ENCODE measurements at places on chromosomes 2 and 18. TPM values are rescaled to one million over a fixed set of nuclear protein-coding genes. Genes with fewer than 3 reads are reported as not detected.

The IL36B gene
- not detected for total RNA-seq

The L3MBTL4 gene
- total RNA-seq: not detected

The SCYGR4 gene
- total RNA-seq: not detected

The GALNT3 gene
- total RNA-seq: 13.8 TPM

The ZSWIM2 gene
- total RNA-seq: not detected

The NIF3L1 gene
- 28.3 TPM for total RNA-seq

The PER2 gene
- total RNA-seq: 11.5 TPM

- DNase-seq: no peak
Measured at GRCh38 chr2:96842600-96842999, 1.2 kb downstream of the ANKRD23 start.

DNA sequence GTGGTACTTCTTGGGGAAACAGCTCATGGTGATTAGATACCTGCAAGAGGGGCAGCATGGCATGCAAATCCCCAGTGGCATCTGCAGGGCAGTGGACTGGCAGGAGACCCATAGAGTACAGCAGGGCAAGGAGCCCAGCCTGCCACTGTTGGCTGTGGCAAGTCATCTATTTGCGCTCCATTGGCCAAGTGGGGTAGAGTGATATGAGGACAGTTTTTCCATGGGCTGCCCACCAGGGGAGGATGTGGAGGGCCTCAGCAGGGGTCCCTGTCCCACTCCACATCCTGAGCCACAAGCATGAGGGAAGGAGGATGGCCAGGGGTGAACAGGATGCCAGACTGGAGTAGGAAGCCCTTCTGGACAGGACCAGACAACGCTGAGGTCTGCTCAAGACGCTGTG, 50.9 kb upstream of the OTOF start:
- DNase-seq: no peak

DNA sequence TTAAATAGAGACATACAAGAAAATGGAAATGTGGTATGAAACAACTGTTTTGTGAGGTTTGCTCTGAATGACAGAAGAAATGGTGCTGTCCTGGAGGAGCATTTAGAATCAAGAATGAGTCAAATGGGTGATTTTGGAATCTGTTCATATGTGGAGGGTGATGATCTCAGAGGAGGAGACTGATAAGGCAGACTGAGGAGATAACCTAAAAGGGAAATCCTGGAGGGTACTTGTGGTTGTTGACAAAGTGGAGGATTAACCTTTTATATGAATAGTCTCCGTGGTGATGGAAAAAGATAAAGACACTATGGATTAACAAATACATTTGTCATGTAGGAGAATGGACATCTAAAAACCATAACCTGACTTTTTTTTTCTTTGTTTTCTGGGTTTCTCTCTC, 74.1 kb downstream of the MMADHC start:
- DNase-seq: no peak

DNA sequence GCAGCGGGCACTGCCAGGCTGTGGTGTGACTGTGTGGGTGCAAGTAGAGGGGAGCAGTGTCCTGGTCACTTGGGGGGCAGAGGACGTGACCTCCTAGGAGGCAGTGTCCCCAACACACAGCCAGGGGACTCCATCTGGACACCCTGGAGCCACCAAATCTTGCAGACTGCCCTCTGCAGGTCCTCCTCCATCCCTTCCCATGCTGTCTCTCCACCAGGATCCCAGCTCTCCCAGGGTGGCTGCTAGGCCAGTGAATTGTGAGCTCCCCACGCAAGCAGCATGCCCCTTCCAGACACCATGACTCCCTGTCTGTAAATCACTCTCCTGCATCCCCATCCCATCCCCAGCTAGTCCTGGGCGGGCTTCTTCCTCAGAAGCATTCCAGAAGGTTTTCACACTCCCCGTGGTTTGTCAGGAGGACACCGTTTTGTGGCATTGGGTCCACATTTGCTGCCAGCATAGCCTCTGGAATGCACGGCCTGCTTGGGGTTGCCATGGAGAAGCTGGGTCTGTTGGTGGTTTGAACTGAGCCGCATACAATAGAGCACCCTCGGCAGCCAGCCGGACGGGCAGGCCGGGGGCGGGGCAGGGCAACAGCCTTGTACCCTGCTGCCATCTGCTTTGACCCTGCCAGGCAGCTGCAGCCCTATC, 210.7 kb downstream of the KLHL29 start:
- DNase-seq: no peak

GRCh38 chr18:5914951-5915350, 19.6 kb upstream of the TMEM200C start:
- no peak for DNase-seq

DNA sequence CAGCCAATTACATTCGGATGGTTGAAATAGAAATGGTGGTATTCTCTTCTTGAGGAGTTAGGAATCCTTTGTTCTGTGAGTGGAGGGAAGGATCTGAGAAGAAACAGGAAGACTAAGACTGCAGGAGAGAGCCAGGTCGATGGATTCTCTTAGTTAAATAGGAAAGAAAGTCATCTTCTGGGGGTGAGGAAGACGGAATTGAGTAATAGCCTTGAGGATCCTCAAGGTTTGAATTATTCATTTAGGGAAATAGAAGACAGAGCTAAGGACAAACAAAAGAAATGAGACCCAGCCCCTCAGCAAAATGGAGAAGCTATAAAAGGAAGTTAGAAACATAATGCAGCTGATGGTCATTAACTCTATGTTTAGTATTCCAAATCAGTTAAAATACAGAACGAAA, 1.8 kb downstream of the LAPTM4A start:
- no peak for DNase-seq

- DNase-seq: no peak
Measured at GRCh38 chr2:160228141-160228917, 28.3 kb upstream of the ITGB6 start.

DNA sequence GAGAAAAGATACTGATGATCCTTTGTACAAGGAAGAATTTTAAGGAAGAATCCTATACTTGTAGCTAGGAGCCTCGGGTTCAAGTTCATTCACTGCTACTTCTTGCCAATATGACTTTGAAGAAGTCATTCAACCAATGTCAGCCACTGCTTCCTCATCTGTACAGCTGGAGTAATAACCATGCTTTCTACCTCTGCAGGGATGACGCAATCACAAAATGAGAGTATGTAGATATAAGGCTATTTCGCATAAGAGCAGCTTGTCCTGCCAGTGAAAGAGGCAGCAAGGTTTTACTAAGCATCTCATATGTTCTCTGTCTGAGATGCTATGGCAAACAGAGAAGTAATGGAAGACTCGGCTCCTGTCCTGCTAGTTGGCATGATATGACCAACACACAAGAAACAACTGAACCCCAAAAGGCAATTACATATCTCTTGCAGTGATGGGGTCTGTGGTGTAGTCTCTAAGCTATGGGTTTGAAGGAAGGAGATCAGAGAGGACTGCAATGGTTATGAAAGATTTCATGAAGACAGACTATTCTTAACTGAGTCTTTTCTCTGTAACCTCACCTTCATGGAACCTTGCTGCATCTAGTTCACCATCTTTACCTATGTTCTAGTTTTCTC, 9.2 kb downstream of the AAK1 start:
- no peak for DNase-seq

DNA sequence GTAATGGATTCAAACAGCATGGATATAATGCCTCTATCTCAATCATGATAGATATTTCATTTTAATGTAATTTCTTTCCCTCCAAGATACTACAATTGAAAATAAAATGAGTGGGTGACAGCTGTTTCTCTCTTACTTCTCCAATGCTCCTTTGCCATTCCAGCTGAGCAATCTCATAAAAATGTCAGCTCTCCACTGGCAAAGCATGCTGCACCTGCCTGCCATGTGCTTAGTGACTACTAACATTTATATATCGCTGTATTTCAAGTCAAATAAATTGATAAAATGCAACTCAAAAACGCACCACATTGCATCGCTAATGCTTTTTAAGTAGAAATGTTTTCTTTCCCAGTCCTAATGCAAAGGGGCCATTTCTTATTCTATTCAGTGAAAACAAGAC, 1093.9 kb downstream of the CBLN2 start:
- no peak for DNase-seq

GRCh38 chr2:9463698-9464034, 10.7 kb upstream of the IAH1 start:
- peak; percentile 76 for DNase-seq

DNA sequence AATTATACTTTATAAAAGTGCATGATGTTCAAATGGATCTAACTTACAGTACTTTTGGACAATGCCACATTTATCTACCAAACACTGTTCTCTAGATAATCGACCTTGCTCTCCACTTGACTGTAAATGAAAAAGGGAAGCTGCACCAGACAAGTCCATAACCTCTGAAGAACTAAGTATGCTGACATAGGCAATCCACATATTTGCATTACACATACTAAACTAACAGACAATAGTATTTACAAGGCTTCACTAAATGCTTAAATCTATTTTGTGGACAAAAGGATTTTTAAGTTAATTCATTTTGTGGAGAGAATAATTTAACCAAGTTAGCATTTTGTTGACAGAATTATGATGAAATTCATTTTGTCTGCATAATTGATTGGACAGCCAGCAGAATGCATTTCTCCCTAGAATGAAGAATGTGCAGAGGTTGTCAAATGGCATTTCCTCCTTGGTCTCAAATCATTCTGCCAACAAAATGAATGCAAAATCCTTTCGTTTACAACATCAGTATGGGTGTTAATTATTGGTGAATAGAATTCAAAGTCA, 520.9 kb downstream of the CPS1 start:
- DNase-seq: no peak

- no peak for DNase-seq
Measured at GRCh38 chr2:26530240-26530540, 52.3 kb upstream of the OTOF start.

- DNase-seq: no peak
Measured at GRCh38 chr2:120125195-120125594, 98.0 kb downstream of the TMEM185B start.

DNA sequence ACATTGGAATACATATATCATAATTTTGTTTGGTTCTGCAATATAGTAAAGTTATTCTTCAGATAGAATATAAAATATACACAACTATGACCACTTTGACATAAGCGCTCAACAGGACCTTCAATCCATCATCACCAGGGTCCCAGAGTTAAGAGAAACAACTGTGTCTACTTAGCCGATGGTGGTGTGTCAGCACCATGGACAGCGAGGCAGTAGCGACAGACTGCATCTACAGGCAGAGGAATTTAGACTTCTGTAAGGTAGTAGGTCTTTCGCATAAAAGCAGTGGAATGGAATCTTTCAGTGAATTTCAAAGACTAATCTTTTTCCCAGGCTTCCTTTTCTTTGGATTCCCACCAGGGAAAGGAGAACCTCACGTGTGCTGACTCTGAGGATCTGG, 20.5 kb upstream of the LRPPRC start:
- peak; percentile 61 for DNase-seq

- DNase-seq: peak; percentile 26
Measured at GRCh38 chr2:30683236-30683956, 123.8 kb downstream of the CAPN13 start.

DNA sequence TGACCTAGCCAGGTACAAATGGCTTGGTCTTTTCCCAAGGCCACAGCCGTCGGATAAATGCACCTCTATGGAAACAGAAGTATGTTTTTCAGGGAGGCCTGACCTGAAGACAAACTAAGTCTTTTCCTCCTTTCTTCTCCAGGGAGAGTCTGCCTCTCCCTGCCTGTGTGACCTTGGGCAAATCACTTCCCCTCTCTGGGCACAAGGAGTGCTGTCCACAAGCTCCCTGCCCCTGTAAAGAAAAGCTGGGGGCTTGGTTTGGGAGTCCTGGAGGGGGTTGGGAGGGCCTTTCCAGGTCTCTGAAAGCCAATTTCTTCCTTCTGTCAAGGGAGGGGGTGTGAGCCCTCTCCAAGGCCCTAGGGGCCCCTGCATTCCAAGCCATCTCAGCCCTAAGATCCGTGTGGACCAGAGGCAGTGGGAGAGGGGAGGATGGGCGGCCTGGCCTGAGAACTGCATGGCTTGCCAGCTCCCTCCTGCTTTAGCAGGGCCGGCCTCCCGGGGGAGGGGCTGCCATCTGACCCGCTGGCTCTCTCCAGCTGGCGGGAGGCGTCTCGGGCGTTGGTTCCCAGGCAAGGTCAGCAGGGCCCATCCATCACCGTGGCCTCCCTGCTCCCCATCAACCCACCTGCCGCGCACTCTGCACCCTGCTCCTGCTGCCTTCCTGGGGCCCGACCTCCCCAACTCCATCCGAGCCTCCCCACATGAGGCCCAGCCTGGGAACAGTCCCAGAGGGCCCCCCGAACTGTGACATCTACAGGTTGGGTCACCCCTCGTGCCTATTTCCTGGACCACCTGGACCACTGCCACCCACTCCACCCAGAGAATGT, 61.4 kb downstream of the SMAD7 start:
- DNase-seq: no peak

GRCh38 chr2:152375174-152375573, 40.2 kb downstream of the FMNL2 start:
- DNase-seq: no peak

Data from activated CD8-positive, alpha-beta memory T cell treated with anti-CD3 and anti-CD28 coated beads, Interleukin-2, amount 10 ng/mL, durations not matched to agents 7 days and 5 days (primary cell).